ENCODE measurements at places on chromosomes 4 and X.

- no peak for DNase-seq
Measured at GRCh38 chrX:15214588-15214987, 55.3 kb downstream of the ASB9 start.

- DNase-seq = no peak
Measured at GRCh38 chr4:184007891-184008290, 102.8 kb downstream of the STOX2 start.

GRCh38 chr4:187075514-187075913 lies 351.9 kb upstream of the FAT1 start:
- DNase-seq = no peak

DNA sequence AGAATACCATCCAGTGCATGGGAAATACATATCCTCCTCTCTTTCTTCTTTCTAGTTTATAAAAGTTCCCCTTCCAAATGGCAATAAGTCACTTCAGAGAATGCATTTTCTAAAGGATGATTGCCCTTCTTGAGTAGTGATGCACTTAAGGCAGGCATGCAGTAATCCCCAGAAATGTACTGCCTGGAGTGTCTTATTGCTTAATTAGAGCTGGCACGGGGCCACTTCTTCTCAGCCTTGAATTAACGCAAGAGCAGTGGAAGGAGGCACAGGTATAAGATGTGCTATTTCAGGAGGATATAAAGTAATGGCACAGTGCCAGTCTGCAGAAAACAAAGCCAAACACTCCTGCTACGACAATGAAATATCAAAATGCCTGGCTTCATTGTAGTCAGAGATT lies 371.4 kb upstream of the FAM241A start:
- no peak for DNase-seq

GRCh38 chrX:53494436-53494835 lies 60.3 kb upstream of the HSD17B10 start:
- no peak for DNase-seq

DNA sequence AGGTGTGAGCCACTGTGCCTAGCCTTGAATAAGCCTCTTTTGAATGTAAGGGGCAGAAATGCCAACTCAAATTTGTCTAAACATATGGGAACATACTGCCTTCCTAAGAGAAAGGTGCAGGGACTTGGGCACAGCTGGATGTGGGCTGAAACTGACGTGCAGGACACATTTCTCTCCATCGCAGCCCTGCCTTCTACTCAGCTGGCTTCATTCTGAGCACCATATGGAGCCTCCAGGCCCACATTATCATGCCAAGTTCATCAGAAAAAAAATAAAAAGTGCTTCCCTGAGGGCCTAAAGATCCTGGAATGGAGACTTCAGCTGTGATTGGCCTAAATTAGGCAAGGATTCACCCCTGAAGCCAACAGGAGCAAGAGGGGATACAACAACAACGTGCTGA lies 386.2 kb downstream of the RAB28 start:
- DNase-seq = no peak

DNA sequence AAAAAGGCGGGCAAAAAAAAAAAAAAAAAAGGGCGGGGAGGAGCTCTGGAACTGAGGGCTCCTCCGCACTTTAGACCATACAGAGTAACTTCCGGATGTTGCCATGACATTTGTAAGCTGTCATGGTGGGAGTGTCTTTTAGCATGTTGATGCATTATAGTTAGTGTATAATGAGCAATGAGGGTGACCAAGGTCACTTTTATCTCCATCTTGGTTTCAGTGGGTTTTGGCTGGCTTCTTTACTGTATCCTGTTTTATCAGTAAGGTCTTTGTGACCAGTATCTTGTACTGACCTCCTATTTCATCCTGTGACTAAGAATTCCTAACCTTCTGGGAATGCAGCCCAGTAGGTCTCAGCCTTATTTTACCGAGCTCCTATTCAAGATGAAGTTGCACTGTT lies 193.4 kb downstream of the UGT8 start:
- no peak for DNase-seq

GRCh38 chrX:77009691-77010090 lies 437.5 kb upstream of the FGF16 start:
- no peak for DNase-seq

DNA sequence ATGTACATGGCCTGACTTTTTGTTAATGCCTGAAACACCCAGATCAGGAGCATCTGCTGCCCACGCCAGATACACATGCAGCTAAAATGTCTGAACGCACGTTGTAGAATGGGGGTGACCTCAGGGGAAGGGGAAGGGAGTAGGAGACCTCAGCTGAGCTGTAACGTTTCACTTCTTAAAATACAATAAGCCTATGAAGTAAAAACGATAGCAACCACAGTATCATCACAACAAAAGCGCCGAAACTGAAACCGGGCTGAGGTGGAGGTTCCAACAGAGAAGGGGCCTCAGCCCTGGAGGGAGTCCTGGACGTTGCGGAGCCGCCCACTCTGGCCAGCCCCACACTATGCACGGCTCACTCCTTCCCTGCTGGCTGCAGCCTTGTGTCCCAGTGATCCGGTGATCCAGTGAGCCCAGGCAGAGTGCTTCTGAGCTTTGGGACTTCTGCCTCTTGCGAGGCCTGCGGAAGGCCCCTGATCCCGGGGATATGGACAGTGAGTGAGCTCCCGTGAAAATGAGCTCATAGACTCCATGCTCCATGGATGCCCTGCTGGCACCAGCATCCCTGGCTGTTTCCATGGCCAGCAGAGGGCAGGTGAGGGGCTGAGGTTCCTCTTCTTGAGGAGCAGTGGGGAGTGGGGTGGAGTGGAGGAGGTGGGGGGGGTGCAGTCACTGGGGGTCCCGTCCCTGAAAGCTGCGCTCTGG lies 52.0 kb downstream of the HMX1 start:
- no peak for DNase-seq

DNA sequence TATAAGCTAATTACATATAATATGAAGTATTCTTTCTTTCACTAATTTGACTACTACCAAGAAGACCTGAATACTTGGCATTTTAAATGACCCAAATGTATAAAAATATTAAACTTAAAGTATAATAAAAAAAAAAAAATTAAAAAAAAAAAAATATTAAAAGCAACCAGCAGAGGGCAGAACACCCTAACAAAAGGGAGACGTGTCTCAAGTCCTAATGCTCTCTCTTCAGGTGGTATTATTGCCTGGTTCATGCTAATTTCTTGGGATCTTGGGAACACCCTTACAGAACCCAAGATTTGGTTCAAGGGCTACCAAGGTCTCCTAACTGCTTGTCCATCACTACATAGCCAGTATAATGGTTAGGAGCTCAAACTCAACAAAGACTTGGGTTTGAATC lies 754.8 kb downstream of the RAB28 start:
- no peak for DNase-seq

DNA sequence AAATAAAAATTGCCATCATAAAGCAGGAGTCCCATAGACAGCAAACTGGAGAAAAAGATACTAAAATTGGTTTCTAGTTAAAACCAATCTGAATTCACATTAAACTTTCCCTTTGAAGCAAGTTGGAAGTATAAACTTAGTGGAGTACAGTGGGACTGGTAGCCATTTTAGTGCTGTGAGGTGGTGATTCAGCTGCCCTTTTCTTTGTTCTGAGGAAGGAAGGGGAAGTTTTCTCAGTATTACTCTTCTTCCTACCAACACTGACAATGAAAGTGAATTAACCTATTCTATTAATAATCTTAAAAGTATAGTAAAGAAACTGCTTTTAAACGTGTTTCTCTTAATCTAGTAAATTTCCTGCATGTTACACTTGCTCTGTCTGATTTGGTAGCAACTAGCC lies 36.7 kb downstream of the SLC9A6 start:
- DNase-seq = no peak

DNA sequence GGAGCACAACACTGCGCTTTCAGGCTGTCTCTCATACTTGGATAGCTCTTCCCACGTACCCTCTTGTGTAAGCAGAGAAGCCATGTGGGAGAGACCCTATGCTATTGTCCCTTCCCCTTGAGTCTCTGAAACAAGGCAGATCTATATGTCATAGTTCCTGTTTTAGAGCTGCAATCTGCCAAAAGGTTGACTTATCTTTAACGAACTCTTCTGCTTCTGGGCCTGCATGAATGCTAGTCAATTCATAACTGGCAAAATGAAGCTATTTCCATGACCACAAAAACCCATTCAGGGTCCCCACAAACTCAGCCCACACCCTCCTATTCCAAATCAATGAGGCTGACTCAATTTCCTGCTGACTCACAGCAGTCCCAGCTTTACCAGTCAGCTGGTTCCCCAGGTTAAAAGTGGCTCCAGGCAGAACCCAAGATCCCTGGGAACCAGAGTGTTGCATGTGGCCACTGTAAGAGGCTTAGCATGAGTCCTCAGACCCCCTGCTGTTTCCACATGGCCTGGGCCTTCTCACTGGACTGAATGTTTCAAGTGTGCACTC lies 25.3 kb upstream of the SOD3 start:
- peak; percentile 4 for DNase-seq

GRCh38 chrX:55342533-55343501 lies 78.1 kb upstream of the PAGE3 start:
- DNase-seq = peak; percentile 14

- DNase-seq = no peak
Measured at GRCh38 chrX:84709987-84710386, 207.7 kb upstream of the HDX start.

GRCh38 chr4:105234582-105234981 lies 87.9 kb downstream of the TET2 start:
- no peak for DNase-seq

Data from stimulated activated naive CD8-positive, alpha-beta T cell treated with anti-CD3 and anti-CD28 coated beads, Interleukin-15, Interleukin-2, amounts not matched to agents 100 U/mL and 50 U/mL, for 24 hours (primary cell).